ENCODE measurements at places on chromosomes 13 and 19.

DNA sequence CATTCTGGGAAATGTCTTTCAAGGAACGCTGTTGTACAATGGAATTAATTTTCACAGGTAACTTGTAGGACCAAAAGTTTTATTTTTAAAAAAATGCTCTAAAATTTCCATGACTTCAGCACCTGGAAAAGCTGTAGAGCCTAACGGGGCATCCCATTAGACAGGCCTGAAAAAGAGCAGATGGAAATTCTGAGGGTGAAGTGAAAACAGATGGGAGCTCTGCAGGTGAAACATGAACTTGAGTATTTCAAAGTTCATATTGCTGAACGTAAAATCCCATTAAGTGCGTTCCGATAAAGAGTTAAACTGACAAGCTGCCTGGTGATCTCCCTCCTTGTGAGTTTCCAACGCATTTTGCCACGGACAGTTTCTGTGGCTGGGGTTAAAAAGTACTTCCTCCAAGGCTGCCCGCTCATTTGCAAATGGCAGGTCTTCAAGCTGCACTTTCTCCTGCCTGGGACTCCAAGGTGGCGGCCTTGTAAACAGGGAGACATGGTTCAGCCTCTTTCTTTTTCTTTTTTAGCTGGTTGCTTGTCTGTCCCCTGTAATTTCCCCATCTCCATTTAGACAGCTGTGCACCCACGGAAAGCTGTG is 450.4 kb downstream of the FGF9 start:
- no peak for DNase-seq

DNA sequence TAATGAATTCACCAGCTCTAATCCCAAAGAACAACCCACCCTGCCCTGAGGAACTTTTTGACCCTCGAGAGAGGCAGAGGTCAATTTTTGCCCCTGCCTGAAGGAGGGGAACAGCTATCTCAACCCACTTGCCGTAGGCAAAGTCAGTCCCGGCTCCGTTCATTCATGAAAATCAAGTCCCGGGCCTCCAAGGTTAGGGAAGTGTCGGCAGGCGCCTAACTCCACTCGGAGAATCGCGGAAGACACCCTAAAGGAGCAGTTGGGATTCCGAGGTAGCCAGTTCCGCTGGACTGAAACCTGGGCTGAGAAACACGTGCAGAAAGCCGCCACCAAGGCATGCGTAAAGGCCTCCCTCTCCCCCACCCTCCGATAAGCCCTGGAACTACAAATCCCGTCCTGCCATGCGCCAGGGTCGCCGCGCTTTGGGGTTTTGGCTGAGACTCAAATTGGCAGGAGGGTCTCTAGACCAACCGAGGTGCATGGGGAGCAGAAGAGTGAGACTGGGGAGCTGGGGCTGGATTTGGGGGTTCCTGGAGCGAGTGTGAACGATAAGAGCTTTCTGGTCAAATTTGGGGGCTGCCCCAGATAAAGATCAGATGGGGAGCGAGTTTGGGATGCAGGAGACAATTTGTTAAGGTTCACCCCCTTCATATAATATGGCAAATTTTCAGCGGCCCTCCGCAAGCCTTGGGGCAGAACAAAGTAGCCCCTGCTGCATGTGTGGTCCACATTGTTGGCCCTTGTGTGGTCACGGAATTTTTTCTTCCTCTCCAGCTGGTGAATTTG is at the start of gene TNPO2:
TNPO2 (minus strand) TSS at position 292 of the 786 bp plus-strand sequence. CDS start 2,955 bp downstream, outside the sequence.
- DNase-seq: peak; percentile 78

GRCh38 chr19:45215391-45216191 is 29.6 kb downstream of the EXOC3L2 start:
- DNase-seq: no peak

- no peak for DNase-seq
These were observed 330.2 kb downstream of the MZT1 start for GRCh38 chr13:72397265-72397664.

DNA sequence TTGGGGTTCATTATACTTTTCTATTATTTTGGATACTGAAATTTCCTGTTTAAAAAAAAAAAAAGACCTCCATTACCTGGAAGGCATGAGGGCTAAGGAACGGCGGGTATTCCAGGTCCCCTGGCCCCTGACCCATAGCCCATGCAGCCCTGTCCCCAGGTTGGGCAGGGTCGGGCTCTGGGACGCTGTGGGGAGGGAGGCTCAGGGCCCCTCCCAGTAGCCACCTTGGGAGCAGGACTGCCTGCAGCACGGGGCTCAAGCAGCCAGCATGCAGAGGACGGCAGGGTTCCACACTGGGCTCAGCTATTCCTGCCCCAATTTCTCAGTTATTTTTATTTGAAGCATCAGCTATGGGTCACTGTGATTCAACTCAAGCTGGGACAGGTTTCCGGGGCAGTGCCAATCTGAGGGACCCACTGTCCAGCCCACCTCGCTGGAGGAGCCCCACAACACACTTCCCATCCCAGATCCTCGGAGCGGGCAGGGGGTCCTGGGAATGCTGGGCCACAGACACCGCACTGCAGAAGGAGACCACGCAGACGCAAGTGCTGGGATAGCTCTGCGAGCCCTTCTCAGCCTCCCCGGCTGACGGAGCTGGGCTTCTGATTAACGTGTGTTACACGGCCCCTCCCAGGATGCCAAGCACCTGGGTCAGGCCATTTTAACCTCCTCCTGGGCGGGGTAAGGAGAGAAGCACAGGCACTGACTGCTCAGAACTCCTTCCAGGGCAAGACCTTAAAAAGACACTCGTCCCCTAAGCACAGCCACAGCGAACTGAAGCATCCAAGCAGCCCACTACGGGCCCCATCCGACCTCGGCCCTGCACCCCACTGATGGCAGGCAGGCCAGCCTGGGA is 60.1 kb downstream of the PEPD start:
- no peak for DNase-seq

GRCh38 chr19:42121656-42122069 is 10.6 kb downstream of the POU2F2 start:
- peak; percentile 84 for DNase-seq

DNA sequence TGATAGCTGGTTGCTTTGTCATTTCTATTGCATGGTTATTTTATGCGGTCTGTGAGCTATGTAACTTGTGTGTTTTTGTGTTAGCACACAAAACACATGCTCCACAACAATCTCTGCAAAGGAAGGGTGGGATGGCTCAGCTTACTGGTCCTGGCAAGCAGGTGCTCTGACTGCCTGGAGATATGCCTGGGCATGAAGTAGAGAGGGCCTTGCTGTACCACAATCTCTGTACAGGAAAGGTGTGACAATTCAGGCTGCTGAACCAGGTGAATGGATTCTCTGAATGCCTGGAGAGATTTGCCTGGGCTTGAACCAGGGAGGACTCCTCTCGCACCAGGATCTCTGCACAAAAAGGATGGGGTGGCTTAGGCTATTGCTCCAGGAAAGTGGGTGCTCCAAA is 69.5 kb downstream of the STOML3 start:
- no peak for DNase-seq
